ENCODE measurements at places on chromosomes 5 and 9. TPM values are rescaled to one million over a fixed set of nuclear protein-coding genes. Genes with fewer than 3 reads are reported as not detected.

The WDR31 gene
- 17.2 TPM for total RNA-seq

The FCN1 gene
- total RNA-seq = 4.9 TPM

The IGFBPL1 gene
- 11.7 TPM for total RNA-seq

The C5orf46 gene
- not detected for total RNA-seq

The TMEM252 gene
- total RNA-seq = not detected

The C9orf50 gene
- 0.71 TPM for total RNA-seq

The ZNF483 gene
- total RNA-seq = 52.1 TPM

The GRM6 gene
- 38.8 TPM for total RNA-seq

The CDH9 gene
- 1.6 TPM for total RNA-seq

The TMEM232 gene
- 11.8 TPM for total RNA-seq

The QRFP gene
- not detected for total RNA-seq

The NEUROG1 gene
- 5.9 TPM for total RNA-seq

The ADAMTS12 gene
- 28.0 TPM for total RNA-seq

The SCGB3A1 gene
- total RNA-seq = 2.2 TPM

The KCNIP1 gene
- 10.1 TPM for total RNA-seq
